CD4-positive, alpha-beta T cell treated with Interleukin-4 for 1 hour (primary cell): ENCODE measurements at places on chromosomes 4 and X.

- DNase-seq, result no peak
Measured at GRCh38 chr4:124426279-124426678, 286.3 kb downstream of the ANKRD50 start.

GRCh38 chr4:125317525-125317877 is 2.7 kb downstream of the FAT4 start:
- no peak for DNase-seq

DNA sequence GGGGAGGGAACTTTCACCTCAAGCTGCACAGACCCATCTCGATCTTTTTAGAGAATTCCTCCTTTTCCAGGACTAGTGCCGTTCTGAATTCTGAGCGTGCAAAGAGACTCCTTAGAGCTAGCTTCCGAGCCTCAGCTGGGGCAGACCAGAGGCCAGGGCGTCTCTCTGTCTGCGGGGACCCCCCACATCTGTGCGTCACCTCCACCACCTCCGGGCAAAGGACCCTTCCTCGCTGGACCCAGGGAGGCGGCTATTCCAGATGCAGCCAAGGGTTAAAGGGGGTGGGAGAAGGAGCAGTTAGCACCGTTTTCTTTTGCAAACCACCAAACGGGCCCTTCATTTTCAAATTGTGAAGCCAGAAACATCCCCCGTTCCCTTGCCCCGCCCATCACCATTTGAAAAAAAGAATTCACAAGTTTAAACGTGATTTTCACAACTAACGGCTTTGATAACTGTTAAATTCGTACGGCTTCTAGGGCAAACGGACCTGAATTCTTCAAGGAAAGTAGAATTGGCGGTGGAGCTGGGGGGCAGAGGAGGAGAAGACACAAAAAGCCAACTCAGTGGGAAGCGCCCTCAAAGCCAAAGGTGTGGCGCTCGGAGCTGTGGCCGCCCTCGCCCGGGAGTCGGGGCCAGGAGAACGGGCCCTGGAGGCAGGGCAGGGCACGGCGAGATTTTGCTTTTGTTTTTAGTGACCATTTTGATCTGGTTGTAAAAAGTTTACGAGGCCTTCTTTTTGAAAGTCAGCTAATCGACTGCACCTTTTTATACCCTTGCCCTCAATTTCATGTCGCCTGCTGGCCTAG is 3.3 kb upstream of the PDGFRA start:
- DNase-seq, result no peak

DNA sequence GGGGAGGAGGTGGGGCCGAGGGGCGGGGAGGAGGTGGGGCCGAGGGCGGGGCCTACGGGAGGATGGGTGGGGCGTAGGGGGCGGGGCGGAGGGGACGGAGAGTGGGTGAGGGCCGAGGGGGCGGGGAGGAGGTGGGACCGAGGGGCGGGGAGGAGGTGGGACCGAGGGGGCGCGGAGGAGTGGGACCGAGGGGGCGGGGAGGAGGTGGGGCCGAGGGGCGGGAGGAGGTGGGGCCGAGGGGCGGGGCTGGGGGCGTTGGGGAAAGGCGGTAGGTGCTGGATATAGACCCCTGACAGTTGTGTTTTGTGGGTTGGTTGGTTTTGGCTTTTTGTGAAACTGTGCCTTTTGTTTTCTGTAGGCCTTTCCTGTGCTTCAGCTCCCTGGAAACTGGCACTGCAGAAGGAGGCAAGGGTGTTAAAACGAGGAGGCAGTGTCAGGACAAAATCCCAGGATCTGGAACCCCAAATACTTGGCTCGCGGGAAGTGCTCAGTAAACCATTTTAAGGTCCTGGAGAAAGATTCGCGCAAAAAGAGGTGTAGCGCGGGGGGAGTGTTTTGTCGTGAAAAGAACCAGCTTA is 580 bp upstream of the MMGT1 start:
- DNase-seq, result peak; percentile 82

GRCh38 chr4:100889401-100889800 is 371.6 kb upstream of the EMCN start:
- no peak for DNase-seq

DNA sequence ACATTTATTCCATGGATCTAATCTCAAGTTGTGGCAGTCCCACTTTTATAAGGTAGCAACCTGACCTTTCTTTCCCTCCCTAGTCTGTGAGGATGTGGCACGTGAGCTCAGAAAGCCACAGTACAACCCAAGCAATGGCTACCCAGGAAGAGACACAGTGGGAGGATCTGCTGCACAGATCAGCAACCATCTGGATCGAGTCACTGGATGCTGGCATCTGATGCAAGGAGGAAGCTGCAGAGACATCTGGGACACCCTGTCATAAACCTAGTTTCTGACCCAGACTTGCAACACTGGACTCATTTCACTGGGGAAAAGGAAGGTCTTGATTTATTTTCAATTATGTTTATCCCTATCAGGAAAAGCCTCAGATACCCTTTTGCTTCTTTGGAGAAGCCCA is 327.1 kb downstream of the PAPSS1 start:
- no peak for DNase-seq

- DNase-seq, result no peak
Measured at GRCh38 chrX:136783159-136783558, 2.4 kb upstream of the ARHGEF6 start.

DNA sequence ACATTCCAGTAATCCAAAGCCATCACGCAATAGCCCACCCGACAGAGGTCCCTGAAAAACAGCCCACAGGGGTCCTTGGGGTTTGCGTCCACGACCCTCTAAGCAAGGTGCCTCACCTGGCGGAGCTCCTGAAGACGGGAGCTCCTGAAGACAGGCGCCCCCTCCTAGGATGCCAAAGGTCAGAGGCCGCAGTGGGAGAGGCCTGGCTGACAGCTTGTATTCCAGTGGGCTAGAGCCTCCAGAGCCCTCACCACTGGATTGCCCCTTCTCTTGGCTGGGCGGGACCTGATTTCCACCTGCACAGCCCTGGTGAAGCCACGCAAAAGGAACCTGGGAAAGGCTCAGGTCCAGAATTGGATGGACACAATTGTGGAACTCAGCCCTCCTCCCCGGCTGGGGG is 29.7 kb upstream of the WFS1 start:
- DNase-seq, result no peak

DNA sequence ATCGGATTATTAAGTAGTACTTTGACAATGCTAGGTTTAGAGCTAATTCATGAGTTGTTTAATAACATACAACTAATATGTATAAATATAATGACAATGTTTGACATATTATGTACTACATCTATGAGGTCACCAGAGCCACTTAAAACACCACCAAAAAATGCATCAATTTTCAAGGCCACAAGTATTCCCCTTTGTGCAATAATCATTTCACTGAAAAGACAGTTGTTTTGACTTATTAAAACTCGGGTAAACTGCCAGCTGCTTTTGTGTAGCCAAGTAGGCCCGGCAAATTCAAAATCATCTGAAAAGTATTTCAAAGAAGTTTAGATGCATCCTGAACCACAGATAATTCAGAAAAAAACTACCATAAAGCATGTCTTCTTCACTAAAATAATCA is 48.7 kb downstream of the CLOCK start:
- no peak for DNase-seq

GRCh38 chr4:1518997-1519700 is 112.9 kb upstream of the NKX1-1 start:
- no peak for DNase-seq

- DNase-seq, result no peak
Measured at GRCh38 chr4:145957302-145957701, 18.7 kb upstream of the ZNF827 start.

GRCh38 chr4:180560896-180561295 is 1682.3 kb upstream of the TENM3 start:
- no peak for DNase-seq

- no peak for DNase-seq
Measured at GRCh38 chr4:142104041-142104440, 467.7 kb downstream of the IL15 start.
